ENCODE measurements at places on chromosomes 11 and 22. TPM values are rescaled to one million over a fixed set of nuclear protein-coding genes. Genes with fewer than 3 reads are reported as not detected.

DNA sequence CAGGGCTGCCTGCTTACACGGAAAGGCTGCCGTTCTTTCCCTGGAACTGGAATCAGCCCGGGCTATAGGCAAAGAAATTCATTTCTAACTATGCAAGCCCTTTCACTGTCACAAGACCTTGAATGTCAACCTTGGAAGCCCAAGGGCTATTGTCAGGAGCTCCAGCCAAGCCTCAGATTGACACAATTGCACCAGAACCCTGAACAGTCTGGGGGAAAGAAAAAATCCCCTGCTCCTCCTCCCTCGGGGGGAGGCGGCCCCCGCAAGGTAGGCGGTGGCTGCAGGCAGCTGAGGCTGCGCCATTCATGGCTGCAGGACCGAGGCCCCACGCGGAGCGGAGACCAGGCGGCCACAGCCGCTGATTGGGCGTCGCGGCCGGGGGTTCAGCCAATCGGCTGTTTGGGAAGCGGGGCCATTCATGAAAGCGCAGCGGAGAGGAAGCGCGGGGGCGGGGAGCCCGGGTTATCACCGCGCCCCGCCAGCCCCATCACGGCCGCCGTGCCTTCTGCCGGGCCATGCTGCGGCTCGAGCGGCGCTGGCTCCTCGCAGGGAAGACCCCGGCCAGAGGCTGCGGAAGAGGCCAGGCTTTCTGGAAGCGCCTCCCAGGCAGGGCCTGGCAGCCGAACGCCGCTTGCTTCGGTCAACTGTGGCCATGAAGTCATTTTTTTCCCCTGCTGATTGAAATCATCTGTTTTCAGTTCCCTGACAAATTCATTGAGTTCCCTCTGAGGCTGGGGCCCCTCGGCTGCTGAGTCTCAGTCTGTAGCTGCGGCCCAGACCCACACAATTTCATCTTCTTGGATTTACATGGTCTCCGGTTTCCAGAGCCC is 38.1 kb upstream of the LINC01488 start:
- no peaks in the 10 kb centered on the region for H3K27me3 ChIP-seq
- peaks cover 62% of the 10 kb centered on the region for H3K4me1 ChIP-seq
- DNase-seq: peak; percentile 89
- peak overlapping the region; percentile 78 for H3K4me3 ChIP-seq
- H3K27ac ChIP-seq: peak overlapping the region; percentile 97

DNA sequence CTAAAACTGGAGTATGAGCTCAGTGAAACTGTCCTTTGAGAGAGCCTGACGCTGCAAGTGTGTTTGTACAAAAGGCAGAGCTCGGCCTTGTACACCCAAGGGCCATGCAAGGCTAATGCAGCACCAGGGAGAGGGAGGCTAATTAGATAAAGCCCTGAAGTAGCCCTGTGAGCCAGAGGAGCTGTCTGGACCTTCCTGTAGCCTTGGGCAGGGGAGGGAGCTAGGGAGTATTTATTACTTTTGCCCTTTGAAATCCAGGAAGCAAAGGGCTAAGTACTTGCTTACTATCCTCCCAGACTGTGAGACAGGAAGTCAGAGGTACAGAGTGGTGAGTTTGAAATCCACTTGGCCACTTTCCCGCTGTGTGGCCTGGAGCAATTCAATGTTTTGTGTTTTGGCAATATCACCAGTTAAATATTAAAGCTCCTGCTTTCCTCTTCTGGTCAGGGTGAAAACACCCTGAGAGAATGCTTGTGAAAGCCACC is 10.2 kb upstream of the LDHA start:
- DNase-seq: no peak
- peak overlapping the region; percentile 90 for H3K27ac ChIP-seq
- no peaks in the 10 kb centered on the region for H3K36me3 ChIP-seq
- peaks cover 15% of the 10 kb centered on the region for H3K4me1 ChIP-seq
- no peak overlapping the region for H3K4me3 ChIP-seq

DNA sequence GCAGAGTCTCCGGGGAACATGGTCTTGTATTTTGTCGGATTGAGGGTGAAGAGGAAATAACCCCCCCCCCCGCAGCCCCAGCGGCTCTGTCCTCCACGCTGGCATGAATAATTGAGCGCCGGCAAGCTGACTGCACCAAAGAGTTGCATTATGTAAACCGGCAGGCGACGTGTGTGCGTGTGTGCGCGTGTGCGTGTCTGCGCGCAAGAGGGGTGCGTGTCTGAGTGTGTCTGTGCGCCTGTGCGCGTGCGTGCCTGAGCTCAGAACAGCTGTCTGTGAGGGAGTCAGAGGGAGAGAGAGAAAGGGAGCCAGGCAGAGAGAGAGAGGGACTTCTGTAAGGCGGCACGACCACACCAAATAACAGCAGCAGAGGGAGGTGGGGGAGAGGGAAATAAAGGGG is 94.4 kb downstream of the SCN3B start:
- H3K36me3 ChIP-seq: no peaks in the 10 kb centered on the region
- no peak for DNase-seq
- H3K27ac ChIP-seq: peak overlapping the region; percentile 76
- peaks cover 16% of the 10 kb centered on the region for H3K4me1 ChIP-seq
- H3K27me3 ChIP-seq: no peaks in the 10 kb centered on the region

The KCNJ5 gene
- 0.14 TPM for total RNA-seq

The SLC22A8 gene
- total RNA-seq: not detected

The UPK3A gene
- not detected for total RNA-seq

Data from neural crest cell (in vitro differentiated cells).